Activated CD4-positive, alpha-beta memory T cell treated with anti-CD3 and anti-CD28 coated beads, Interleukin-2, amount 10 ng/mL, durations not matched to agents 7 days and 5 days (primary cell): ENCODE measurements at places on chromosomes 1 and 21. TPM values are rescaled to one million over a fixed set of nuclear protein-coding genes. Genes with fewer than 3 reads are reported as not detected.

SLC19A2 gene
- total RNA-seq, result 6.7 TPM

SPRR2F gene
- not detected for total RNA-seq

GRCh38 chr1:174877208-174877673, 122.5 kb upstream of the CACYBP start:
- no peaks in the 10 kb centered on the region for H3K27me3 ChIP-seq
- H3K36me3 ChIP-seq, result peaks cover 4% of the 10 kb centered on the region
- no peak overlapping the region for H3K27ac ChIP-seq
- no peak for DNase-seq
- H3K4me3 ChIP-seq, result peak overlapping the region; percentile 55
- peaks cover 20% of the 10 kb centered on the region for H3K4me1 ChIP-seq

DNA sequence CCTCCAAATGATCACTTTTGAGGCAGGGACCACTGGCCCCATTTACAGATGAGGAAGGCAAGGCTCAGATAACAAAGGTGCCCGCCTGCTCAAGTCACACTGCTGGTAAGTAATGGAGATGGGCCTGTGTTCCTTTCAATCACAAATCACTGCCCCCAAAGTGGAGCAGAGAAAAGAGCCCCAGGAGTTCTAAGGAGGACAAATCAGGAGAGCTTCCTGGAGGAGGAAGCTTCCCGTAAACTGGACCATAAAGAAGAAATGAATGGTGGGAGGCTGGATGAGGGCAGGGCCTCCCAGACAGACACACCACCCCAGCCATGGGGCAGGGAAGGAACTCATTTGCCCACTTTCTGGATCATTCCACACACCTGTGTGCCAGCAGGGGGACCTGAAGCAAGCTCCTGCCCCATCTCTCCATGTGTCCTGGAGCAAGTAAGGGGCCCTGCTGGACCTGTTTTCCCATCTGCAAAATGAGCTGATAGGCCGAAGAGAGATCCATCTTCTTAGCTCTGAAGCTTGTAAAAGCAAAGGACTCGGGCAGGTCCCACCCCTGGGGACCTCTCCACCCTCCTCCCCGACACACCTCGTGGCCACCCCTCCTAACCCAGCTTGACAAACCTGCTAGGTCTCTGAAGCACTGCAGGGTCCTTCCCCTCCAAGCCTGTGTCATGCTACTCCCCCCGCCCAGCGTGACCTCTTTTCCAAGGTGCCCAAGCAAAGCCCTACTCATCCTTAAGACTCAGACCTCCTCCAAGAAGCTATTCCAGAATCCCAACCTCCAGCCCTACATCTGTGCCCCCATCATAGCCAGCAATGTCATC, 5.5 kb downstream of the LAPTM5 start:
- peaks cover 91% of the 10 kb centered on the region for H3K4me1 ChIP-seq
- peak overlapping the region; percentile 91 for H3K27ac ChIP-seq
- H3K4me3 ChIP-seq, result no peak overlapping the region
- no peaks in the 10 kb centered on the region for H3K27me3 ChIP-seq

- H3K4me1 ChIP-seq, result no peaks in the 10 kb centered on the region
- DNase-seq, result no peak
- H3K27ac ChIP-seq, result no peak overlapping the region
- H3K27me3 ChIP-seq, result peaks cover 6% of the 10 kb centered on the region
- H3K36me3 ChIP-seq, result peaks cover 3% of the 10 kb centered on the region
- no peak overlapping the region for H3K4me3 ChIP-seq
Observed at GRCh38 chr1:116067566-116067890, 43.7 kb upstream of the MAB21L3 start.

DNA sequence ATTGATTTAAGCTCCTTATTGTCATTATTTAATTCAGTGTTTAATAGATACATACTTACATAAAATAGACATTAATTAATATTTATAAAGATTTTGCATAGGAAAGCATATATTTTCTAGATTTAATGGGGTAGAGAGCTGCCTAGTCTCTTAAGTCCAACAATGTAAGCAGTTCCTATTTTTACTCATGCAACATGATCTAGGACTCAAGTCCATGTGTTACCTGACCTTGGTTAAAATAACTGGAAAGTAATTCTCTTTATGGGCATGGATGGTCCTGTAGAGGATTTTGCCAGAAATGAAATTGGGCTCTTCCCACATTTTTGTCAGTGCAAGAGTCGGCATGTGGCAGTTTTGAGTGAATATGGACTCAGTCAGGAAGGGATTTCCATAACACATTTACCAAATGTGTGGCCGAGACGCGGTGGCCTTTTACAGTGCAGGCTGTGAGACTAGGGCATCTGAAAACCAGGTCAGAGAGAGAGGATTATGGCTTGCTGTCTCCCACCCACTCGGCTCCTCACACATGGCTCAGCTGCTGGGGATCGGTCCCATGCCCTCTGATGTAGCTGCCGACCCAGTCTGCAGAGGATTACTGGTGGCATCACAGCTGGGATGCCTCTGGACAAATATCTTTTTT, 6.2 kb upstream of the KIF1B start:
- H3K4me1 ChIP-seq, result peaks cover under 1% of the 10 kb centered on the region
- no peak overlapping the region for H3K4me3 ChIP-seq
- no peaks in the 10 kb centered on the region for H3K36me3 ChIP-seq
- no peak for DNase-seq
- peaks cover 2% of the 10 kb centered on the region for H3K27me3 ChIP-seq
- no peak overlapping the region for H3K27ac ChIP-seq

GRCh38 chr1:58515794-58516401, 30.6 kb downstream of the OMA1 start:
- no peak overlapping the region for H3K4me3 ChIP-seq
- H3K4me1 ChIP-seq, result peaks cover 13% of the 10 kb centered on the region
- no peak overlapping the region for H3K27ac ChIP-seq
- DNase-seq, result no peak
- H3K27me3 ChIP-seq, result no peaks in the 10 kb centered on the region

- no peaks in the 10 kb centered on the region for H3K4me1 ChIP-seq
- DNase-seq, result no peak
- no peak overlapping the region for H3K4me3 ChIP-seq
- no peaks in the 10 kb centered on the region for H3K36me3 ChIP-seq
- no peak overlapping the region for H3K27ac ChIP-seq
Observed at GRCh38 chr1:173341307-173341706, 134.2 kb upstream of the TNFSF4 start.

DNA sequence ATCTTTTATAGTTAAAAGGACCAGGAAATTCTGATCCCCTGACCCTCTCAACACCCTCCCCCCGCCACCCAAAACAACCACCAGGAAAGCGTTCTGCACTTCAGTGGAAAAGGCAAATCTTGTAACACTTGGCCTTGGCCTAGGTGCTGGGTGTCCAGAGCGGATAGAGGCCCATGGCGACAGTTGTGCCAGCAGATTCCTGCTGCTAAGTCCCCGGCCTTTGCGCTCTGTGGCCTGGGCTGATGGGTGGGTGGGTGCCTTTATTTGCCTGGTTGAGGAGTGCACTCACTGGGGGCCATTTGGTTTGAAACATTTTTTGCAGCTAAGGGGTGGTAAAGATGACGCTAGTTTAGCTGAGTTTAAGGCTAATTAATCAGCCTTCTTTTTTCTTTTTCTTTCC, 127.9 kb upstream of the ERRFI1 start:
- H3K27ac ChIP-seq, result no peak overlapping the region
- H3K4me1 ChIP-seq, result peaks cover 31% of the 10 kb centered on the region
- DNase-seq, result no peak
- peaks cover 9% of the 10 kb centered on the region for H3K36me3 ChIP-seq
- H3K4me3 ChIP-seq, result no peak overlapping the region

DNA sequence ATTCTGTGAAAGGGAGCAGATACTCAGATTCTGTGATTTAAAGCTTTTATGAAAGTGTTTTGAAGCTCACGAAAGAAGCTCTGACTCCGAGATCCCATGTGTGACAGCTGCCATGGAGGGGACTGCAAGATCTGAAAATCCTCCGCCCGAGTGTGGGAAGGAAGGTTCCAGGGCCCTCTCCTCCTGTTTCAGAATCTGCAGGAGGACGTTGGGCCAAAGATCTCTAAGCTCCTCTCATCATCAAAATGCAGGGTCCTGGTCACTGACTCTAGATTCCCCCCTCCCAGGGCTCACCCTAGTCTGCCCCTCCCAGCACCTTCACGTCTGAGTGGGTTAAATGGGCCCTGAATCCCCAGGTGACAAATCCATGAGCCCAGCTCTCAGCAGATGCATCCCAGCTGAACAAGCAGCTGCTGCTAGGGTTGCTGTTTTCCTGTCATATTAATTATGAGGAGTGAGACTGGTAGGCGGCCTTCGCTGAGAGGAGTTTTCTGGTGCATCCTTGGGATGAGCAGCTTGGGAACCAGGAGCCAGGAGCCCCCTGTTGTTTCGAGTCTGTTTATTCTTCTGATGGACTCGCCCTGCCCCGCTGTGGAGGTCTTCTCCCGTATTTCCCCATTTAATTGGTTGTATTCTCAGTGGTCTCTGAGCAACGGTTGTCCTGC, 402.0 kb downstream of the MATN1 start:
- H3K36me3 ChIP-seq, result no peaks in the 10 kb centered on the region
- no peak overlapping the region for H3K27ac ChIP-seq
- H3K4me1 ChIP-seq, result no peaks in the 10 kb centered on the region
- H3K4me3 ChIP-seq, result no peak overlapping the region

- H3K36me3 ChIP-seq, result no peaks in the 10 kb centered on the region
- H3K27me3 ChIP-seq, result no peaks in the 10 kb centered on the region
- H3K4me3 ChIP-seq, result no peak overlapping the region
- H3K4me1 ChIP-seq, result no peaks in the 10 kb centered on the region
- DNase-seq, result no peak
Observed at GRCh38 chr1:216047811-216048572, 375.3 kb downstream of the USH2A start.

- H3K27ac ChIP-seq, result no peak overlapping the region
- no peak overlapping the region for H3K4me3 ChIP-seq
- no peaks in the 10 kb centered on the region for H3K4me1 ChIP-seq
- DNase-seq, result no peak
Observed at GRCh38 chr1:36625935-36626310, 143.2 kb upstream of the CSF3R start.

DNA sequence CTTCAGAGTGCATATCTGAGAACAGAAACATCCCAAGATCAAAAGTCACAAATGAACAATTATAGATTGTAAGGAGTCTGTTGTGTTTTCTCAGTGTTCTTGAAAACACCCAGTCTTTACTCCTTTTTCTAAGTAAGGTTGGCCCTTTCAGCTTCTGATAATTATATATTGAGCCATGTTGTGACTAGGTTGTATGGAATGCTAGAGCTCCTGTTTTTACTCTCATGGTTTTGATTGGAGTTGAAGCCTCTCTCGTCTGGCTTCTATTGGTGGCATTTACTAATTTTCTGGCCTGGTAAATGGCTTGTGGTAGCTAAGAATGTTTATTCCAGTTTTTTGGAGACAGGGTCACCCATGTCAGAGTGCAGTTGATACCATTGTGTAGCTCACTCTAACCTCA, 84.7 kb downstream of the NDUFS5 start:
- no peak overlapping the region for H3K27ac ChIP-seq

GRCh38 chr1:185864889-185865517, 130.8 kb downstream of the HMCN1 start:
- H3K4me1 ChIP-seq, result no peaks in the 10 kb centered on the region
- H3K27me3 ChIP-seq, result no peaks in the 10 kb centered on the region
- H3K4me3 ChIP-seq, result no peak overlapping the region
- DNase-seq, result no peak
- no peaks in the 10 kb centered on the region for H3K36me3 ChIP-seq

GRCh38 chr1:94037392-94038229, 83.3 kb downstream of the ABCA4 start:
- H3K27me3 ChIP-seq, result peaks cover 40% of the 10 kb centered on the region
- no peak for DNase-seq
- peak overlapping the region; percentile 24 for H3K27ac ChIP-seq
- no peak overlapping the region for H3K4me3 ChIP-seq

DNA sequence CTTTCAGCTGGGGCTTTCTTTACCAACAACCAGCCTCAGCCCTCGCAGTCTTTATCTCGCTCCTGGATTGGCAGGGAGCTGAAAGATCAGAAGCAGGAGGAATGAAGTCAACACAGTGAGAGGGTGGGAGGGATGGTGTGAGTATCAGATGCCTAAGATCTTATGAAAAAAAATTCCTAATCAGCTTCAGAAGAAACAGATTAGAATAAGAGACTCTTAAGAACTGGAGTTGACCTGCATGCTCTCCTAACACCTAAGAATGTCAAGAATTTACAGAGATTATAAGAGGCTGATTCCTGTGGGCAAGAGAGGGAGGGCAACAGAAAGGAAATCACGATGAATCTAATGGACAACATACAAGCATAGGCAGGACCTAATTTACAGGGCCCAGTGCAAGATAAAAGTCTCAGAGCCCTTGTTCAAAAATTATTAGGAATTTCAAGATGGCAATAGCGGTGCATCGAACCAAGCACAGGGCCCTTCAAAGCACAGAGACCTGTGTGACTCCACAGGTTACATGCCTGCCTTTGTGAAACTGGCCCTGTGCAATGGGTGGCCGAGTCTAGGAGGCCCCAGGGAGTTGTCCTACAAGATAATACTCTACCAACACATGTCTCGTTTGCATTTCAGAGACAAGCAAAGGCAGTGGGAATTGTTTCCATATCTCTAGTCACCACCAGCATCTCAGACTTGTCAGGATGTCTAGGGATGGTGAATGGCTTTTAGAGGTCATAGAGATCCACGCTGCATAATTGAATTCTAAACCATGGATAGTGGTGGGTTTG, 65.3 kb upstream of the PPP2R5A start:
- H3K4me1 ChIP-seq, result peaks cover 30% of the 10 kb centered on the region
- no peak for DNase-seq
- H3K27me3 ChIP-seq, result peaks cover 4% of the 10 kb centered on the region
- no peak overlapping the region for H3K27ac ChIP-seq
- no peak overlapping the region for H3K4me3 ChIP-seq
- H3K36me3 ChIP-seq, result no peaks in the 10 kb centered on the region

DNA sequence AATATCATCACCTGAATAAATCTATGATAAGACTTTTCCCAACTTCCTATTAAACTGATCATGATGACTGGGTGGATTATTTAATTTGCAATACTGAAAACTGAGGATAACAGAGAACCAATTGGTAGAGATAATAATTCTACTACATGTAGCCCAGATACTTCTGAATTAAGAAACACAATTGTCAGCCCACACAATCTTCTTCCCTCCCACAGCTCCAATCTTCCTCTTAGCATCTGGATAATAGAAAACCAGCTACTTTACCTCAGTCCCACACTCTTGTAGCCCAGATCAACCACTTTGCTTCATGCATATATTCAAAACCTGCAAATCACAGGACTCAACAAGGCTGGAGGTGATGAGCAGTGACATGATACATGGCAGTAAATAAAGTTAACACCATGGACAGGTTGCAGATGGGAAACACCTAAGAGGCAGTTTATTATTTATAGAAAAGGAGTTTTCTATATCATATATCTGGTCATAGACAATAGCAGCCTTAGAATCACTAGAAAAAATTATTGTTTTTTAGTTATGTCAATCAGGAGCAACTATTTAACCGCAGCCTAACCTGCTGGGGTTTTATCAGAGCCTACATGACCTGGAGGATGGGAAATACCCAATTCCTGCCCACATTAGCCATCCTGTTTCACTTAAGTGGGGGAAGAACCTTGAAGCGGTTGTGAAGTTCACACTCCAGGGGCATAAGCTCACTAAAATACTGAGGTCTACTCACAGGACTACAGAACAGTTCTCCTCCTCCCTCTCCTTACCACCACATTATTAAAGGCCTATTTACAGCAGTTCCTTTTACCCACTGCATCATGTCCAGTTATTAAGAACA, 16.7 kb downstream of the FRRS1 start:
- no peak overlapping the region for H3K4me3 ChIP-seq
- peaks cover 14% of the 10 kb centered on the region for H3K27me3 ChIP-seq
- H3K36me3 ChIP-seq, result no peaks in the 10 kb centered on the region
- DNase-seq, result no peak
- peaks cover 11% of the 10 kb centered on the region for H3K4me1 ChIP-seq
- no peak overlapping the region for H3K27ac ChIP-seq
